ENCODE measurements at places on chromosomes 7 and 10.

DNA sequence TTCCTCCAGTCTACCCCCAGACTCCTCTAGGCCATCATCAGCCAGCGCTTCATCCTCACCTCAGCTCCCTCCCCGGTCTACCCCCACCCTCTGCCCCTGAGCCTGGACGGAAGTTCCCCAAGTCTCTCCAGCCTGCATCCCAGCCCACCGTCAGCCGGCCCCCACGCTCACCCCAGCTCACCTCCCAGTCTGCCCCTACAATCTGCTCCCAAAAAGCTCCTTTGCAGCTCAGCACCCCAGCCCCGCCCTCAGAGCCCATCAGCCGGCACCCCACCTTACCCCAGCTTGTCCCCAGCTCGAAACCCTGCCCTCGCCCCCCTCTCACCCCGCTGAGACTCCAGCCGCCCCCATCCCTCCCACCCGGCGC is 322 bp upstream of the RAMP3 start:
- DNase-seq, result no peak

DNA sequence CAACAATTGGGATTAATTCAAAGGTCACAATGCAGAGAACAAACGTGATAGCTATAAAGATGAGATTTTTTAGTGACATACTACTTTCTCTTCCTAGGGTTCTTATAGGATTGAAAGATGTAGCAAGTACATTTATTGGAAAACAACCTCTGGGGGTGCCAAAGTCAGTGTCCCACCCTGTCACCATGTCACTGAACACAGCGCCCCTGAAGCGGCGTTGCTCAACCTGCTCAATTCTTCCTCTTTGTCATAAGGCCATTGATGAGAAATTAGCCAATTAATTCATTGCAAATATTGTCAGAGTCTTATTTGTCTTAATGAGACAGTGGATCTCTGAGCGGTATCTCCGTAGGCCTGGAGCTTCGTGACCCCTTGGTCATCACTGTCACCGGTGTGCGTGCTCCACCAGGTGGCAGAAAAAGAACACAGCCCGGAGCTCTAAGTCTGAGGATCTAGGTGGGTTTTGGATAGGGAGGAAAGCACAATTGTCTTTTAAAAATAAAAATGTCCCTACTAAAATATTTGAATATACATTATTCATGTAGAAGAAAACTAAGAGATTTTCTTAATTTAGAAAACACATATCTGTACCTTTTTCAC is 362.6 kb downstream of the PAXIP1 start:
- no peak for DNase-seq

DNA sequence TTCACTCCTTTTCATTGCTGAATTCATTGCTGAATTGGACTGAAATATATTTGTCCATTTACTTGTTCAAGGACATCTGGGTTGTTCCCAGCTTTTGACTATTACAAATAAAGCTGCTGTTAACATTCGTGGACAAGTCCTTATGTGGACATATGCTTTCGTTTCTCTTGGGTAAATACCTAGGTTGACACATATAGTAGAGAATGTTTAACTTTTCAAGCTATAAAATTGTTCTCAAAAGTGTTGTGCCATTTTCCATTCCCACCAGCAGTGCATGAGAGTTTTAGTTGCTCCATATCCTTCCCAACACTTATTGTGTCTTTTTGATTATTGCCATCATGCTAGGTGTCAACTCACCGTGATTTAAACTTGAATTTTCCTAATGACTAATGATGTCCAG is 17.5 kb upstream of the CPVL start:
- DNase-seq, result no peak

- no peak for DNase-seq
These were observed 30.7 kb downstream of the ERCC6 start for GRCh38 chr10:49508249-49508648.

DNA sequence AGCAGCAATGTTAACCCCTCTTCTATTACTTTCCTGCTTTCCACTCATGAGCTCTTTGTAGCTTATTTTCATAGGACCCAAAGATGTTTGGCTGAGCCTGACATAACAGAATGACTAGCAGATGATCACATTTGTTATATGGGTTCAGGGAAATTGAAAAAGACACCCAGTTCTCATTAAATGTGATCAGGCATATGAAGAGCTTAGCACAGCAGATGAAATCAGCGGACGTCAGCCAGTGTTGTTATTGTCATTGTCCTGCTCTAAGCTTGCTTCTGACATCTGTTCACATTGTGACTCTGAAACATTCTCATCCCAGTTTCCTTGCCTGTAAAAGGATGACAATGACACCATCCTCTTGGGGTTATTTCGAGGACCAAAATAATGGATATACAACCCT is 43.5 kb downstream of the FAM241B start:
- DNase-seq, result no peak

DNA sequence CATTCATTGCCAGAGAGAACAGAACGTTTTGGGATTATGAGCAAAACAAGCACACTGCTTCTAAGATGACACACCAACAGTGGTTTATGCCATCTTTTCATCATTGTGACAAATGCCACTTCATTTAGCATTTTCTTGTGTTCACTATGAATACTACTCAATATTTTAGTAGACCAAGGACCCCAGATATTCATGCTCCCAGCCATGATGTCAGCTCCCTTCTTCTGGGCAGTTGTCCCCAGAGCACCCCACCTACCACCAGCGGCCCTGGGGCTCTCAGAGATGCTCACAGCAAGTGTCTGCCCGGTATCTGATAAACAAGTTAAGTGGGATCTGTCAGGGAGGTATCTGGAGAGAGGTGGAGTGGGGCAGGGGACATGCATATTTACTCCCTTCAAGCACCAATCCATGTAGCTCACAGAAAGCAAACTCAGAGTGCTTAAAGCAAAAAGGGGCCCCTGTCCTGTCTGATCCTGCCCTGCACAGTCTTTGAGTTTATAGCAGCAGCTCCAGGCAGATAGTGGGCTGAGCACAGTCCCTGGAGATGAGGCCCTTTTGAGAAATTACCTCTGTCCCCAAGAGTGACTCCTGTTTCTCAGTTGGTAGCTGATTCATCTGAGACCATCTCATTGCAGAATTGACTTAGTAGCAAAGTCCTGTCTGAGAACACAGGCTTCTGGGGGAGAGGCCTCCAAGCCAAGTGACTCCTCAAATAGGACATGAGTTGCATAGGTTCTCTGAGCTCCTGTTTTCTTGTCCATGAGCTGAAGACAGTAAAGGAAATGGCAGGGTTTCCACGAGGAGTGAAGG is 281.8 kb upstream of the KLF6 start:
- no peak for DNase-seq
